ENCODE measurements at places on chromosomes 6 and 20.

GRCh38 chr6:126153661-126154060 lies 167.3 kb downstream of the TRMT11 start:
- no peak for DNase-seq

GRCh38 chr6:21771626-21772320 lies 178.2 kb downstream of the SOX4 start:
- DNase-seq: no peak

DNA sequence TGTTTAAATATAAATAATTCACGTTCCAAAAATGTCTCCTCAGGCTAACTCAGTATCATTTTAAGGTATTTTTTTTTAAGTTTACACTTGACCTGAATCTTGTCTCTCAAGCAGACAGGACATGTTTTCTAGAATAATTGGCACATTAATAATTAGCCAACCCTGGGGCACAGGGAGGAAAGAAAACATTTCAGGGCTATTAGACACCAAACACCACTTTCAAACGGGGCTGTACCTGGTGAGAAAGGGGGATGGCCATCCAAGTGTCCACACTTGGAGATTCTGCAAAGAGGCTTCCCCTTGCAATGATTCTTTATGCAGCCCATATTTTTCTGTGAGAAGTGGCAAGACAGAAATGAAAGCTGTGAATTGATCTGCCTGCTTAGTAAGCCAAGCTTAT lies 560.8 kb downstream of the CD109 start:
- DNase-seq: peak; percentile 23

DNA sequence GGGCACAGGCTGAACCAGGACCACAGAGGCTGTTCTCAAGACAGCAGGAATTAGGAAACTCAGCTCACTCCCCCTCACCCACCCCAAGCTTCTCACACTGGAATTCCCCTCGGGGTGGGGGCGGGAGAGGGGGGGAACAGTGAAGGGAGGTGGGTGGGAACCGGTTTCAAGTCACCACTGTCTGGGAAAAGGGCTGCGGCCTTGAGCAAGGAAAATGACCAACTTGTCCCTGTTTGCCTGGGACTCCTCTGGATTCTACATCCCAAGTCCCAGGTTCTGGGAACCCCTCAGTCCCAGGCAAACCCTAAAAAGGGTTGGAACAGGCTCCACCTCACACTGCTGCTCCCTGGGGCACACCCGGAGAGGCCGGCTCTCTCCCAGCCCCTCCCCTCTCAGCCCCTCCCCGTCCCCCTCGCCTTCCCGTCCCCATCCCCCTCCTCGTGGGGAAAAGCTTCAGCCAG lies 230.7 kb downstream of the TFAP2C start:
- DNase-seq: no peak
